NCI-H2107 (cell line): ENCODE measurements at places on chromosomes 1 and 21.

DNA sequence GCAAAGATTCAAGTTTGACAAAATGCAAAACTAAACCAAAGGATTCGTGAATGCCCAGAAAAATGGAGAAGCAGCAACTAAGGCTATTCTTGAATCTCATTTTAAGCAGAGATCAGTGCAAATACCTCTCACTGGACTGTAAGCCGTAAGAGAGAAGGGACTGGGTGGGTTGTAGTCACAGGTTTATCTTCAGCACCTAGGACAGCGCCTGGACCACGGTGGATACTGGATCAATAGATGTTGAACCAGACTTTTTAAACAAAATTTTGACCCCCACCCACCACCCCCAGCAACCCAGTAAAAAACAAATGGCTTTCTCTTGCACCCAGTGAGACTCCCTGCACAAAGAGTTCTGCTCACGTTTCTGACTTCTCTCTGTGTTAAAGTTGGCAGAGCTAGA, 347.1 kb downstream of the AJAP1 start:
- no peak for DNase-seq

DNA sequence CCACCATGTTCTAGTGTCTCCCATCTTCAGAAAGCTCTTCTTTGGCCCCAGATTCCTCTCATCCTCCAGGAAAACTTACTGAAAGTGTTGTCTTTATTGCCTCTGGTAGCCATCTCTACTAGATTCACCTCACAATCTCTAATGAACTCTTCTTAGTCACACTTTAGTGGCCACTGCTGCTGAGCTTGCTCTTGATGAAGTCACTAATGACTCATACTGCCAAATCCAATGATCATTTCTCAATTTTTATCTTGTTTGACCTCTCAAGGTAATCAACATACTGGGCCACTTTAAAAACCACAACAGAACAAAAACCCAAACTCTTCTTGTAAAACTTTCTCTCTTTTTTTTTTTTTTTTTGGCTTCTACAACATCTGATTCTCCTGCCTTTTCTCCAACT, 196.4 kb downstream of the LHX8 start:
- DNase-seq: no peak

- no peak for DNase-seq
Observed at GRCh38 chr1:172220376-172220775, 200.1 kb upstream of the C1orf105 start.

GRCh38 chr1:44405798-44406736, 1.0 kb downstream of the RNF220 start:
- no peak for DNase-seq

GRCh38 chr1:95072117-95072516, 634 bp downstream of the ALG14 start:
- DNase-seq: no peak

GRCh38 chr1:110600716-110601115, 5.4 kb downstream of the KCNA2 start:
- DNase-seq: no peak

DNA sequence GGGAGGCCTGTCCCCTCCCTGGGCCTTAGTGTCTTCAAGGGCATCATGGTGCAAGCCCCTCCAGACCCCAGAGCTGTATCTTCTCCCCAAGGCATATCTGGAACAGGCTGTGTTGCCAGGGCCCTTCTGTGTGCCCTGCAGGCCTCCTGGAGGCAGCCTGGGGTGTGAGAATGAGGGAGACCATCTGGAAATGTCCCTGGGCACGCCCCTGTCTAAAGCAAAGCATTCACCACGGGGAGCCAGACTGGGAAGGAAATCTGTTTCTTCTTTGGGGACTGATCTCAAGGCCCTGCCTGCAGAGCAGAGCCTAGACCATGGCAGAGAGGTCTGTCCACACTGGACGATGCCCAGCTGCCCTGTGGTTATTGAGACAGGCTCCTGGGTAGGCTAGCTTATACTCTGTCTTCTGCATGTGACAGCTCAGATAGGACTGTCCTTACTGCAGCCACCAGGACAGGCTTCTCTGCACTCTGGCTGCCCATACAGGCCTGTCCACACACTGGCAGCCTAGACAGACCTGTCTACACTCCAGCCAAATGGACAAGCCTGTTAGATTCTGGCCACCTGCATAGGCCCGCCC, 24.6 kb downstream of the PODN start:
- no peak for DNase-seq

DNA sequence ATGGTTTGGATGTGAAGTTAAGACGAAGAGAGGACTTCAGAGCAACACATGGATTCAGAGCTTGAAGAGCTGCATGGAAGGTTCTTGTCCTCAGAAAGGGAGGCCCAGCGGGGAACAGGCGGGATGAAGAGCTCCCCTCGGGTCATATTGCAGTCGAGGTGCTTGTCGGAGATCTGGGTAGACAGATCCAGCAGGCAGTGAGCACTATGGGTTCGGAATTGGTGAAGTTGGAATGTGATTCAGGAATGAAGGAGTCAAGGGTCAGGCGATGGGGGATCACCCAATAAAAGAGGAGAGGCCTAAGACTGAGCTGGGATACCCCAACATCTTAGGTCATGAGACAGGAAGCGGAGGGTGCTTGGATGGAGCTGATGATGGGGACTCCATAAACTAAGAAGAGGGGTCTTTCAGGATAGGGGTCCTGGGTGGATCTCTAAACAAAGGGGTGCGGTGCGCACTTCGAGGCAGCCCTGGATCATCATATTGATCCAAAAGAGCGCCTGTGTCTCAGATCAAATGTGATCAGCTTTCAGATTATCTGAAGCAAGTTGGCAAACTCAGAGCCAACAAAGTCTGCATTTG, 176.3 kb upstream of the VAMP3 start:
- DNase-seq: no peak

- no peak for DNase-seq
Observed at GRCh38 chr1:154599658-154600057, 8.3 kb downstream of the ADAR start.

DNA sequence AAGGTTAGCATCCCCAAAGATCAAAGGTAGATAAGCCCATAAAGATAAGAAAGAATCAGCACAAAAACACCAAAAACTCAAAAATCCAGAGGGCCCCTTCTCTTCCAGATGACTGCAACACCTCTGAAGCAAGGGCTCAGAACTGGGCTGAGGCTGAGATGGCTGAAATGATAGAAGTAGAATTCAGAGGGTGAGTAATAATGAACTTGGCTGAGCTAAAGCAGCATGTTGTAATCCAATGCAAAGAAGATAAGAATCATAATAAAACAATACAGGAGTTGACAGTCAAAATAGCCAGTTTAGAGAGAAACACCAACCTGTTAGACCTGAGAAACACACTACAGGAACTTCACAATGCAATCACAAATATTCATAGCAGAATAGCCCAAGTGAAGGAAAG, 406.9 kb upstream of the CXADR start:
- DNase-seq: no peak

- no peak for DNase-seq
Observed at GRCh38 chr1:16724718-16725438, 15.4 kb upstream of the RNU1-4 start.

- DNase-seq: no peak
Observed at GRCh38 chr21:41519806-41520559, 12.0 kb upstream of the TMPRSS2 start.

- no peak for DNase-seq
Observed at GRCh38 chr21:42595283-42596187, 57.9 kb upstream of the PDE9A start.

- no peak for DNase-seq
Observed at GRCh38 chr1:247409869-247410544, 6.0 kb upstream of the NLRP3 start.
